ENCODE measurements at places on chromosomes 4 and X.

DNA sequence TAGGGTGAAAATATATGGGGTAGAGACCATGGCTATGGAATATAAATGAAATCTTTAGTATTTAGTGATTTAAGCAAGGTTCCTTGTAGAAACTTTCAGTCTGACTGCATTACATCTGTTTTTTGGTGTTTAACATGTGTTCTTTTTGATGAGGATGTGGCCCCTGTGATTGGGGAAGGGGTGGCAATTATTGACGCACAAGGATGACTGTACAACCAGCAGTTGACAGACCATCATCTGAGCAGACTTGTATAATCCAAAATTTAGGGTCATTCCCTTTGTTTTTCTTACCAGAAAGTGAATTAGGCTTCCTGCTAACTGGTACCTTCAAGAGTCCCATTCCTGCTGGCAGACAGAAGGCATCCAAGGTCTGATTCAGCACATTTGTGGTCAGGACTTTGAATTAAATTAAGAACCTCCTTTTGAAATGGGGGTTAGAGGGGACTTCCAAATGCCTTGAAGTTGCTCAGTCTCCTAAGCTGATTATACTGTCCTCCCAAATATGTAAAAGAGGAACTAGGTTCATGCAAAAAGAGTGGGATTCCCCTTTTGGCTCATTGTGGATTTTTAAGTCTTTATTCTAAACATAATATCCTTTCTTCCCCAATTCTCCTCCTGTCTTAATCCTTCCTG is 112.4 kb upstream of the CXCL13 start:
- DNase-seq: no peak

GRCh38 chr4:152724494-152724893 is 44.7 kb upstream of the TMEM154 start:
- no peak for DNase-seq

- DNase-seq: no peak
Measured at GRCh38 chr4:184329659-184330400, 112.2 kb upstream of the ENPP6 start.

GRCh38 chr4:109930464-109930863 is 17.8 kb downstream of the EGF start:
- DNase-seq: no peak

GRCh38 chr4:124427095-124427767 is 285.3 kb downstream of the ANKRD50 start:
- no peak for DNase-seq

GRCh38 chr4:187767687-187768086 is 227.9 kb upstream of the ZFP42 start:
- DNase-seq: no peak

DNA sequence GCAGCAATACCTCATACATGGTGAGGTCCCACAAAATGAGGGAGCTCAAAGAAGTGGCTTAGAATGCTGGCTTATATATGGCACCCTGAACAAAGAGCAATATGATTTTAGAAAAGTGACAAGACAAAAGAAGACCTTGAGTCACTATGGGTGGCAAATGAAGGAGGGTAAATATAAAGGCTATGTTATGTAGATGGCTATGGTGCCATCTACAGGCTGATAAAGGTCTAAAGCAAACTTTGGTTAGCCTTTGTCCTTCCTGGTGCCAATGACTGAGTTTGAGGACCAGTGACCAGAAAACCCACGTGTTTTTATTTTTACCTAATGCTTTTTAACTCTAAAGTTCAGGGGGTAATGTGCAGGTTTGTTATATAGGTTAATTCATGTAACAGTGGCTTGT is 151.8 kb downstream of the CCNG2 start:
- DNase-seq: no peak

GRCh38 chrX:154840856-154841255 is 6.4 kb upstream of the SMIM9 start:
- DNase-seq: no peak

- DNase-seq: no peak
Measured at GRCh38 chr4:183435803-183436202, 8.6 kb upstream of the CDKN2AIP start.

DNA sequence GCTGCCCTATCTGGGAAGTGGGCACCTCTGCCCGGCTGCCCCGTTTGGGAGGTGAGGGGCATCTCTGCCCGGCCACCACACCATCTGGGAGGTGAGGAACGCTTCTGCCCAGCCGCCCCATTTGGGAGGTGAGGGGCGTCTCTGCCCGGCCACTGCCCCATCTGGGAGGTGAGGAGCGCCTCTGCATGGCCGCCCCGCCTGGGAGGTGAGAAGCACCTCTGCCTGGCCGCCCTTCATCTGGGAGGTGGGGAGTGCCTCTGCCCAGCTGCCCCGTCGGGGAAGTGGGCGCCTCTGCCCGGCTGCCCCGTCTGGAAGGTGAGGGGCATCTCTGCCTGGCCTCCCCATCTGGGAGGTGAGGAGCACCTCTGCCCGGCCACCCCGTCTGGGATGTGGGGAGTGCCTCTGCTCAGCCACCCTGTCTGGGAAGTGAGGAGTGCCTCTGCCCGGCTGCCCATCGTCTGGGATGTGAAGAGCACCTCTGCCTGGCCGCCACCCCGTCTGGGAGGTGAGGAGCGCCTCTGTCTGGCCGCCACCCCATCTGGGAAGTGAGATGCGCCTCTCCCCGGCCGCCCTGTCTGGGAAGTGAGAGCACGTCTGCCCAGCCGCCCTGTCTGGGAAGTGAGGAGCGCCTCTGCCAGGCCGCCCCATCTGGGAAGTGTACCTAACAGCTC is 9.8 kb downstream of the PABPC1L2A start:
- no peak for DNase-seq

DNA sequence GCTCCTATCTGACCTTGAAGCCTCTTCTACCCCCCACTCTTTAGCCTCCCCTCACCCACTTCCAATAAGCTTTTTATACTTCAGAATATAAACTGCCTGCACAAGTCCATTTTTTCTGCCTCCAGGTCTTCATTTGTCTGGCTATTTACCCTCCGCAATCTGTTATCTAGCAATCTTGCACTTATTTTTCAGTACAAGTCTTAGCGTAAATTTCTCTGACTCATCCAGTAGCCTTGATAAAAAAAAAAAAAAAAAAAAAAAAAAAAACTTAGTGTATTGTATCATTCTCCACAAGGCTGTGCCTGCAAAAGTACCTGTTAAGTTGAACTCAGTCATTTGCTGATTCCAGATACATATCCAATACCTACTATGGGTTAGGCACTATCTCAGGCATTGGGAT is 219.5 kb upstream of the DKK2 start:
- DNase-seq: no peak

DNA sequence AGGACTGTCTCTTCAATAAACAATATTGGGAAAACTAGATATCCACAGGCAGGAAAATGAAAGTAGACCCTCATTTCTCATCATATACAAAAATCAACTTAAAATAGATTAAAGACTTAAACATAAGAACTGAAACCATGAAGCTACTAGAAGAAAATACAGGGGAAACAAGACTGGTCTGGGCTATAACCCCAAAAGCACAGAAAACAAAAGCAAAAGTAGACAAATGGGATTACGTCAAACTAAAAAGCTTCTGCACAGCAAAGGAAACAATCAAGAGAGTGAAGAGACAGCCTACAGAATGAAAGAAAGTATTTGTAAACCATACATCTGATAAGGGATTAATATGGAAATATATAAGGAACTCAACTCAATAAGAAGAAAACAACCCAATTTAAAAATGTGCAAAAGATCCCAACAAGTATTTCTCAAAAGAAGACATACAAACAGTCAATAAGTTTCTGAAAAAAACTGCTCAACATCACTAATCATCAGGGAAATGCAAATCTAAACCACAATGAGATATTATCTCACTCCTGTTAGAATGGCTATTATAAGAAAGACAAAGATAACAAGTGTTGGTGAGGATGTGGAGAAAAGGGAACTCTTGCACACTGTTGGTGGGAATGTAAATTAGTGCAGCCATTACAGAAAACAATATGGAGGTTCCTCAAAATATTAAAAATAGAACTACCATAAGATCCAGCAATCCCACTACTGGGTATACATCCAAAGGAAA is 325.3 kb upstream of the RASGEF1B start:
- no peak for DNase-seq

GRCh38 chrX:153971124-153971449 is 531 bp downstream of the HCFC1 start:
- peak; percentile 81 for DNase-seq
